NCI-H187 treated with DMSO at 0.1 percent for 48 hours (cell line): ENCODE measurements at places on chromosomes 7 and 10.

GRCh38 chr7:38554586-38554985 is 76.6 kb downstream of the AMPH start:
- no peak for DNase-seq

DNA sequence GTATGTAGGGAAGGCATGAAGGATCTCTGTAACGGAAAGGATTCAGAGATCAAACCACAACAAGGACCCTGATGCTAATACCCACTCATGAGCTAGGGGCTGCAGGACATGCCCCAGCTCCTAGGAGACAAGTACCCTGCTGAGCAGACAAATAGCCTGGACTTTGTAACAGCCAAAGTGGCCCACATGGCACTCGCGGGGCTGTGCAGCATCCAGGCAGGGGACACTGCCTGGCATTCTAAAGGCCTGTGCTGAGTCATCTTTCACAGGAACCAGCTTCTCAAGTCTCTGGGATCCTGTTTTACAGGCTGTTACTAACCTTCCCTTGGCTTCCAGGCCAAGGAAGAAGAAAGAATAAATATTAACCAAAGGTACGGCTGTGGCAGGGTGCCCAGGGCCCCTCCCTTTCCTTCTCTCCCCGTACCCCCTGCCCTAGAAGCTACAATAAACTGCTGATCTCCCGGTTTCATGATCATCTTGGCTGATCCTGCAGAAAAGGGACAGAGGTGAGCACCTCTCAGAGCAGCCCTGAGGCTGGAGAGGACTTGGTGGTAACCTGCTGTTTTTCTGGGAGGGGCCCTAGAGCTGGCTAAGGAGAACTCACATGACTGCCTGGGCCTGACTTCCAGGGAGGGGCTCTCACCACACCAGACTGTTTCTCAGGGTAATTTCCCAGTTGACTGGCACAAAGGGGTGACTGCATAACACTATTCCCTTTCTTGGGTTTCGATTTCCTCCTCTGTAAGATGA is 4.2 kb upstream of the RPEL1 start:
- DNase-seq = no peak

DNA sequence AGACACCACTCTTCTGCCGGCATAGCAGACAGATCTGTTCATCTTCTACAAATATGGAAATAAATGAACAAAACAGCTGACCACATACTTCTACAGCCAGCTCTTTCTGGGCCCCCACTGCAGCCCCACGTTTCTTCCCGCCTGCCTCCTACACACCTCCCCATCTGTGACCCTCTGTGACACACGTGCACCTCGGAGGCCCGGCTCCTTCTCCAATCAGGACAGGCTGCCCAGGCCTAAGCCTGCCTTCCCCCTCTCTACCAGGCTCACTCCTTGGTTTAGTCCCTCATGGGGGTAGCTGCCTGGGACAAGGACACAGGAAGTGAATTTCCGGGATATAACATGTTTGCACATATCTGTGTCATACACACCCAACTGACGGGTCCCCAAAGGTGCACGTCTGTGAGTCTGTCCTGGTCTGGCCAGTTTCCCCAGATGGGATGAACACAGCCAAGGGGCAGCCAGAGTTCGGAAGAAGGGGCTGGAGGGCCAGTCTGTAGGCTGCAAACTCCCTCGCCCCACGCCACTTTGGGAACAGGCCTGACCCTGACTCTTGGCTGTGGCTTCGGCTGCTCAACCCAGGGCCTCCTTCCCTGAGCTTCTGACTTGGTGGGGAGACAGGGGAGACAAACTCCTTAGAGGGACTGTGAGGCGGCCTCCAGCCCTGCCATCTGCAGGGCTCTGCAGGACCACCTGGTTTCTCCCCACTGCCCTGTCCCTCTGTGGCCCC is 30.3 kb downstream of the PITRM1 start:
- no peak for DNase-seq

- DNase-seq = no peak
These were observed 463.2 kb upstream of the GALNT17 start for GRCh38 chr7:70668606-70669358.

GRCh38 chr10:30763918-30764317 is 134.4 kb upstream of the LYZL2 start:
- no peak for DNase-seq

GRCh38 chr10:96756111-96756903 is 36.0 kb upstream of the PIK3AP1 start:
- no peak for DNase-seq

- no peak for DNase-seq
These were observed 92.9 kb upstream of the ADAM12 start for GRCh38 chr10:126481181-126481580.

- no peak for DNase-seq
These were observed 12.1 kb downstream of the ENTPD7 start for GRCh38 chr10:99671386-99671785.

DNA sequence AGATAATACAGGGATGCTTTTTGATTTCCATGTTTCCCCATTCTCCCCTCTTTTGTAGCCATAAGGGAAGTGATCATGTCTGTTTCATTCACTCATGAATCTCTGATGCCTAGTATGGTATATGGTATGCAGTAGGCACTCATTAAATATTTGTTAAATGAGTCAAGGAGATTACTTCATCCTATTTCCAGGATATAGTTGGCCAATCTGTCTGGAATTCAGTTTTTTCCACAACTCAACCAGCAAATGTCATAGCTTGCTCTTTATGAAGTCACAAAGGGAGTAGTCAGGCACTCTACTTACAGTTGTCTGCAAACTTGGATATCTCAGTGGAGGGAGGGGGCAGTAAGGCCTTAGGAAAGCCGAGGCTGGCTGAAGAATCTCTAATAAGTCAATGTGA is 853.6 kb downstream of the LRMDA start:
- DNase-seq = no peak

- DNase-seq = no peak
These were observed 621 bp upstream of the FAM13C start for GRCh38 chr10:59362959-59363381.

DNA sequence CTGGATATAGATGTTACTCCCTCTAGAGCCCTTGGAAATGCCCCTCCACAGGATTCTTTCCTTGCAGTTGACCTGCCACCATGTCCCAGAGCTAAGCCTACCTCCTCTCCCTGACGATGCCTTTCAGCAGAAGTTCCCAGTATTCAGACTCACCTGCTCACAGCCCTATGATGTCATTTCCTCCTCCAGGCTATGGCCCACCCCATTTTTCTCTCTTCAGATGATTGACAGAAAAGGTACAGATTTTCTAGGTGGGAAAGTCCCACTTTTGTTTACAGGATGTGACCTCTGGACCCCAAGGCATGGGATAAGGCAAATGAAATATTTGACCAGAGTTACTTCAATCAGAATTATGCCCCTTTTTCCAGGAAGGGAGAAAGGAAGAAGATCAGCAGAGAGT is 280.2 kb upstream of the PHYHIPL start:
- no peak for DNase-seq
